ENCODE measurements at places on chromosomes 6 and 20.

- no peak for DNase-seq
Measured at GRCh38 chr6:124443541-124443940, 518.7 kb upstream of the RNF217 start.

DNA sequence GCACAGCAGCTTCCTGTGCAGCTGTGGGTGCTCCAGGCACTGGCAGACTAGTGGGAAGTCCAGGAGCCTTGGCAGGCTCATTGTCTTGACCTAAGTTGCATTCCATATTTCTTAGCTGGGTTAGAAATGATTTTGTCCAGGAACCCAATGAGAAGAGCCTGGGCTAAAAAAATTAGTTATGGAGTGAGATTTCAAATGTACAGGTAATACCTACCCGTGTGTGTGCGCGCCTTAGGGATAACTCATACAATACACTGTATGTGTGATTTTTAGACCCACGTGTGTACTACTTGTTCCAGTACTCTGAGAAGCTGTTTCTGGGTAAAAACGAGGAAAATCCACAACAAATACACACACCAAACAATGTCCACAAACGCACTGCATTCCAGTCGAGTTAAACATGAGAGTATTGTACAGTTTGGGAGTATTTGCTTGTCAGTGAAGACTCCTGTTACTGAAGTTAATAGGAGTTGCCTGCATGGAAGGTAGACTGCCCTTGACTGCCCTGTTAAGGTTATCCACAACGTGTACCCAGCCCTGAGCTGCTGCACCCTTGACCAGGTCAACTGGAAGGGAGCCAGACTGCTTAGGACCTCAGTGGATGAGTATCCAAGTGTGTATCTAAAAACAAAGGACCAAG lies 1.4 kb downstream of the PAQR8 start:
- no peak for DNase-seq

GRCh38 chr20:46646659-46647380 lies 4.4 kb downstream of the SLC13A3 start:
- DNase-seq = no peak

DNA sequence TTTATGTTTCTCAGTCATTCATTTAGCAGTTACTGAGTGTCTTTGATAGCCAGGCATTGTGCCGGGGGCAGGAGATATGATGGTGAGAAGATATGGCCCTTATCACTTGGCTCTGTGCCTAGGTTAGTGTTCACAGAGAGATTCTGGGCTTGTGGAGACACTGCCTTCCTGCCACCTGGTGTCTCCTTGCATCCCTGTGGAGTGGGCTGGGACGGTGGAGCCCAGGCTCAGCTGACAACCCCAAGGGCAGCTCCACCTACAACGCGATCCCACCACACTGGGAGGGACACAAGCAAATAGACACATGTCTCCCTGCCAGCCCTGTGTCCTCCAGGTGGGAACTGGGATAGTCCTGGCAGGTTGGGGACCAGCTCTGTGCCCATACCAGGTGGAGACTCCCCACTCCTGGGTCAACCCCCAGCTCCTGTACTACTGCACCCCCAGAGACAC lies 30.3 kb upstream of the VEGFA start:
- DNase-seq = no peak

DNA sequence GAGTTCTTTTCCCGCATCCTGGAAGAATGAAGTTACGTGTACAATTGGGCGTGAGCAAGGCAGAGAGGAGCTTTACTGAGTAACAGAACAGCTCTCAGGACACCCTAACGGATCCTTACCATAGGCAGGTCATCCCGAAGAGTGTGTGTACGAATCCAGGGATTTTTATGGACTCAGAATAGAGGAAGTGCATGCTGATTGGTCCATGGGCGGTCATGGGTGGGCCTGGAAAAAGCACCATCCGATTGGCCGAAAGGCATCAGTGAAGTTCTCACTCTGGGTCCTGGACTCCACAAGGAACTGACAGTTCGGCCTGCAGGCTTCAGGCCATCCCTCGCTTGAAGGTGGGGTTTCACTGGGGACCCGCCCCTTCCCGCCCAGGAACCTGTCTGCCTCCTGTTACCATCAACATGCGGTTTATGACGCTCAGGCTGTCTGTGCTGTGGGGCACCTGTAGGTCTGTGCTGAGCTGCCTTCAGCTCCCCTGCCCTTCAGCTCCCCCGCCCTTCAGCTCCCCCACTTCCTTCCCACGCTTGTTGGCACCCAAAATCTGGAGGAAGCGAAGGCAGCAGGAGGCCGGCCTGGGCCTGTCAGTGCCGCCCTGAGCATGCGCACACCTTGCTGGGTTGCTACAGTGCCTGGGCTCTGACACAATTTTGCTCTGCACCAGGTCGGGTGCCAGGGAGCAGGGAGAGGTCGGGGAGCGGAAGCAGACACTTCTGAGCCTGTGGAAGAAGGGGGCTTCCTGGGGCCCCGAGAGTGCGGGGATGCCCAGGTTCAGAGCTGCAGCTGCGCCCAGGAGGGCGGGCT lies 57.9 kb upstream of the MANEA start:
- no peak for DNase-seq

GRCh38 chr6:156917213-156917612 lies 140.0 kb downstream of the ARID1B start:
- DNase-seq = no peak

- DNase-seq = no peak
Measured at GRCh38 chr6:84251891-84252539, 24.6 kb upstream of the CEP162 start.

DNA sequence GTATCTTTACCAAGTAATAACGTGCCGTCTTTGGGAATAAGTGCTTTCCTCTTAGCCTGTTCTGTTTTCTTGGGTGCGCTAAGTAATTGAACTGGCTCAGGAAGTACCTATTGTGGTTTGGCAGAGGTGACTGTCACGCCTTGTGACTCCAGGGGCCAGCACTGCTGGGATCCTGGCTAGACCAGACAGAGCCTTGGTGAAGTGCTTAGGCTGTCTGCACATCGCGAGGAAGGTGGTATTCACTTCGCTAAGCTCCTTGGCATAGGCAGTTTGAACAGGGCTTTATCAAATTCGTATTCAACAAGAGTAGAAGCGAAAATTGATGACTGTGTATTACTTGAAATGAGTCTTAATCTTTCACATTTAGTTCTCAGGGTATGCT lies 17.6 kb downstream of the PRDM1 start:
- DNase-seq = no peak

DNA sequence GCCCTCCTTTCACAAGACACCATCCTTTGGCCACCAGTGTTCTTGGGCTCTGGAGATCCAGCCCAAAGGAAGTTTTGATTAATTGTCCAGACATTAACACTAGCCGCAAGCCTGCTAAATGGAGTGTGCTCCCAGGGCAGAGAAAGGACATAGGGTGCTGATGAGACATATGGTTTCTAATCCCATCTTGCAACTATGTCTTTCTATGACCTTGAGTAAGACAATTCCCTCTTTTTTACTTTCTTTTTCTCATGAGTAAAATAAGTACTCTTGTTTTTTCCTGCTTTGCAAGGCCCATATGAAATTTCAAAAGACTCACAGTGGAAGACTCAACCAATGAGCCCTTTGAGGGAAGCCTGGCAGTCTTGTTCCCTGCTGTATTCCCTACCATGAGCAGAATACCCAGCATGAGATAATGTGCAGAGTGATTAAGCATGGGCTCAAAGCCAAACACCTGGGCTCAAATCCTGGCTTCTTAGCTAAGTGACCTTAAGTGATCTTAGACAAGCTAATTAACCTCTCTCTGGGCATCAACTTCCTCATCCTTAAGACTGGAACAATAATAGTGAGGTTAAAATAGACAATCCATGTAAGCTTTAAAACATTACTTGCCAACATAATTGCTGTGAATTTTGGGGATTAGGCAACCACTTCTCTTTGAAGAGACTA lies at the start of gene WFDC10B:
TSS of gene WFDC10B (minus strand) at position 51 of the 669 bp plus-strand sequence. CDS start 19,027 bp downstream, outside the sequence.
- no peak for DNase-seq

GRCh38 chr6:116974526-116975316 lies 97.7 kb downstream of the RFX6 start:
- DNase-seq = no peak

- DNase-seq = no peak
Measured at GRCh38 chr6:4280707-4281106, 145.3 kb upstream of the ECI2 start.

DNA sequence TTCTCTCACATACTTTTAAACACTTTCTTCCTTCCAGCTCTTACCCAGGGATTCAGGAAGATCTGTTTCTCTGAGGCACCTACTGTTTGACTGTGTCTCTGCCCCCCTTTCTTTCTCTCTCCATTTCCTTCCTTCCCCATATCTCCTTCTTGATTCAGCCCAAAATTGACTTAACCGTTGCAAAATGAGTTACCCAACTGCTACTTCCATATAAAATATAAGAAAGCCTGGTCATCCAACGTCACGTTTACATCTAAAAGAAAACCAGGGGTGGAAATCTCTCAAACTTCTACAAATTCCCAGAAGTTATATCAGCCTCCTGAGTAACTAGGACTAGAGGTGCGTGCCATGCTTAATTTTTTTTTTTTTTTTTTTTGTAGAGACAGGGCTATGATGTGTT lies 95.2 kb upstream of the INSM1 start:
- DNase-seq = no peak

DNA sequence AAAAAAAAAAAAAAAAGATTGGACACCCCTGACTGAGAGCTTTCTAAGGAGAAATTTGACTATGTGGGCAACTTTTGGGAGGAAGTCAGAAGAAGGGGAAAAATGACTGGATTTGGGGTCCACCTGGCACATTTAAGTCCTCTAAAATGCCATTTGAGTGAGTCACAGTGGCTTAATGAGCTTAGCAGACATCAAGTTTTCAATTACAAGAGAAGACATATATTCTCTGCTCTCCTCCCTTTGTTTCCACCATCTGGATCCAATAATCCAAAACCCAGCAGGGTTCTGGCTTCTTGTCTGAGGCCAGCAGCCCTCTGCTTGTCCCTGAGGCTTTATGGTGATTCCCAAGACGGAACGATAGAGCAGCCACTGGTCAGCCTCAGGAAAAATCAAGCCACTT lies 6.9 kb downstream of the PI3 start:
- no peak for DNase-seq

GRCh38 chr6:26121141-26122004 lies 34.1 kb downstream of the HFE start:
- no peak for DNase-seq

- no peak for DNase-seq
Measured at GRCh38 chr20:25421102-25421501, 13.6 kb downstream of the GINS1 start.

GRCh38 chr6:22067122-22067521 lies 229.7 kb downstream of the PRL start:
- no peak for DNase-seq

GRCh38 chr6:107441682-107442081 lies 17.7 kb downstream of the PDSS2 start:
- DNase-seq = no peak

DNA sequence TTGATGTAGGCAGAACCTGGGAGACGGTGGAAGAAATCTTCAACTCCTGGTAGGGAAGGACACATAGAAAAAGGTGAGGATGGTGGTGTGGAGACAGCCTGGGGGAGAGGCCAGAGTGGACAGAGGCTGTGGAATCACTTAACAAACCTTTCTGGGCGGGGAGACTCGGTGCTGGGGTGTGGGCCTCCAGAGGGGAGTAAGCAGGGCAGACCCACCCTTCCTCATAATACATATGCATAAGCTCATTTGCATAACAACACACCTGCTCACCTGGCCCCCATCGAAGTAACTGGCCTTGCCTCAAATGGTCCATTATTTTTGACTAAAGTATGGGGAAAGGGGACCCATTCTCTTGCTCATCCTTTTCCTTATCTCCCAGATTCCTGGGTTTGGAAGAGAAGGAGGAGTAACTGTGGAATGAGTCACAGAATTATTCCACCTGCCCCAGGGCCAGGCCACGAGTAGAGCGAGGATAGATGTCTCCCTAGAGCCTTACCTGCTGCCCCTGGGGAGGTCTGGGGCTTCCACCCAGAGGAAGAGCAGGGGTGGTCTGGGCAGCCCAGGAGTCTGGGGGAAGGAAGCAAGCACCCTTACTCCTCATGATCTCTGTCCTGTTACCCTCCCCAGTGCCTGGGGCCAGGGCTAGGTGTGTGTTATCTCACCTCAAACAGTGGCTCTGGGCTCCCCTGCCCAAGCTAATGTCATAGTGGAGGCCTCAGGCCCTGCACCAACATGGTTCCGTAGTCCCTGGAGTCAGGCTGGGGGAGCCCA lies 10.7 kb upstream of the VEGFA start:
- no peak for DNase-seq

DNA sequence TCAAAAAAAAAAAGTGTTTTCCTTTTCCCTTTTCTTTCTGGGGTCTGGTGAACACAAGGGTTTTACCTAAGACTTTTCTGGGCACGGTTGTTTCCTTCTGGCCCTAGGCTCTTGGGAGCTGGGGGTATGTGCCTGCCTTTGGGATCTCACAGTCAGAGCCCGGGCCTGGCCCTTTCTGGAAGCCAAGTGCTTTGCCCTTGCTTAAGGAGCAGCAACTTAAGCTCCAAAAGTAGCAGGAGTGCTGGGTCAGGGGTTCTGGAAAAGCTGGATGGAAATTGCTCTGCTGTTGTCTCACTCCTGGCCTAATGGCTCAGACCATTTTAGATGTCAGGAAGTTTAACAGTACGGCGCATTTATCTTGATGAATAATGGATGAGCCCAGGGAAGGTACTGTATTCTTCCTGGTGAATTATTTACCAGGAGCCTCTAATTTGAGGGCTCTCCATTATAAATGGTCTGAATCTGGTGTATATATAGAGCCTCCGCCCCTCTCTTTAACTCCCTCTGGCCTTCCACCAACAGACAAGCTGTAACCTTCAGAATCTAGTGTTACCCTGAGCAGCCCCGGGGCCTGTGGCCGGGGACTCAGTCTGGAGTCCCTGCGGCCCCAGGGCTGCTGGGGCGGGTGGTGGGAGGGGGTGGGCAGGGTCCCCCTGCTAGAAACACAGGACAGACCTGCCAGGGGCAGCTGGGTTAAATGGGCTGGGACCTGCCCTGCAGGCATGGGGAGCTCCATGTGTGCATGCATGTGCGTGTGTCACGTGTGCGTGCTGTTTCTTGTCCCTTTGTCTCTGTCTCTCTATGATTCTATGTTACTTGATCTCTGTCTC lies 37.5 kb downstream of the PTK7 start:
- DNase-seq = no peak

- no peak for DNase-seq
Measured at GRCh38 chr6:137492289-137493217, 1.6 kb downstream of the OLIG3 start.

DNA sequence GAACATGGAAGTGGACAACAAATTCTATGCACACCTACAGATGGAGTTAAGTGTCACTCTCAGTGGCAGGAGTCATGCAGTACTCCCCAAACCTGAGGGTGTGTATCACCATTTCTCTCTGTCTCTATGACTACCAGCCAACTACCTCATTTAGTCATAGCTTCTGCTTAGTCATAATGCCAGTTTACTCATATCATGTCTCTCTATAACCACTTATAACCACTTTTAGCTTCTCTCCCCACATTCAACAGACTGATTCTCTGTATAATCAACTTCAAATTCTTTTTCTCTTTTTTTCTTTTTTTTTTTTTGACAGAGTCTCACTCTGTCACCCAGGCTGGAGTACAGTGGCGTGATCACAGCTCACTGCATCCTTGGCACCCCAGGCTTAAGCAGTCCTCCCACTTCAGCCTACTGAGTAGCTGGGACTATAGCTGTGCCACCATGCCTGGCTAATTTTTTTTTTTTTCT lies 13.8 kb upstream of the GTF3C6 start:
- no peak for DNase-seq

Measured in activated T-cell treated with anti-CD3 and anti-CD28 coated beads for 4 hours (primary cell).